ENCODE measurements at places on chromosomes 7 and 10.

DNA sequence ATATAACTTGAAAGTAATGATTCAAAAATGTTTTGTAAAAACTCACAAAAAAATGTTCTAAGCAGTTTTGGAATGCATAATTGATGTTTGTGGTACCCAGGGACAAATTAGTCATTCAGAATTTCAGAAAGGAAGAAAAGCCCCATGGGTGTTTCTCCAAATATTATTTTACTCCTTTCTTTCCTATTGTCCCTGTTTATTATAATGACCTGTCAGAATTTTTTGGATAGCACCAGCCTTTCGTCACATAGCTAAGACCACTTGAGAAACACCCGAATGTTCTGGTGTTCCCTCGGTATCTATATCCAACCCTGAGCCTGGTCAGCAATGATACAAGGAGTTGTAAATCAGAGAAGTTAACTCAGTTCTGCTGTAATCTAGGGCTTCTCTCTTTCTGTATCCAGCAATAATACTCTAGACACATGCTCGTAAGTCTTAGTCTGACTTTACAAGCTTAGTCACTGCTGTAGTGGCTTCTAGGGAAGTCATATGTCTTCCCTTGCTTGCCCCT is 64.8 kb upstream of the MEOX2 start:
- no peak for DNase-seq

GRCh38 chr7:27999829-28000228 is 180.8 kb downstream of the JAZF1 start:
- DNase-seq = no peak

- no peak for DNase-seq
Observed at GRCh38 chr10:6212806-6213205, 10.1 kb downstream of the PFKFB3 start.

GRCh38 chr7:144812379-144813283 is 23.2 kb downstream of the TPK1 start:
- DNase-seq = no peak

DNA sequence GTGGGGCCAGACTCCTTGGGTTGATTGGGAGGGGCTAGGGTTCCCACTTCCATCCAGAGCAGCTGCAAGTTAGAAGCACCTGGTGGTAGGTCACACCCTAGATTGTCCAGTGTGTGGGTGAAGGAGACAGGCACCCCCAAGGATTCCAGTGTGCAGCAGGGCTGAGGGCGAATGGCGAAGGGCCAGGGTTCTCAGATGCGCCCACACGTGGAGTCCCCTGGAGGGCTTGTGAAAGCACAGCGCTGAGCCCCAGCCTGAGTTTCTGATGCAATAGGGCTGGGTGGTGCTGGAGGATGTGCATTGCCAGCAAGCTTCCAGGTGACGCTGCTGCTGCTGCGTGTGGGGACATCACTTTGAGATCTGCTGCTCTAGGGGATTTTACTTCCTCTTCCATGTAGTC is 25.4 kb downstream of the TBATA start:
- peak; percentile 62 for DNase-seq

- no peak for DNase-seq
Observed at GRCh38 chr10:66321723-66322665, 603.8 kb upstream of the LRRTM3 start.

DNA sequence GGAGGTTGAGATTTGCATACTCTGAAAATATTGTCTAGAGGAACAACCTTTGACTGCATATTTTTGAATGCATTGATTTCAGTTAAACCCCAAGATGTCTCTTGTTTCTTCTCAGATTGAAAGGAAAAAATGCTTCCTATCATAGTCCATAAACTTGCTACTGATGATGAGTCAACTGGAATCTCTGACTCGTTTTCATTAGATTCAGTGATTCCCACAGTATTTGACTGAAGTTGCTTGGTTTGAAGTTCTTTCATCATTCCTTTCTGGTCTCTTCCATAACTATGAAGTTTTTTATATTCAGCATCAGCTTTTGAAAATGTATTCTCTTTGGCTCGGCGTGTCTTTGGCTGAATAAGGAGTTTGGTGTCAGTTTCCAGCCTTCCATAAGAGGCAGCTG is 10.7 kb downstream of the PEX1 start:
- no peak for DNase-seq

GRCh38 chr7:30908681-30909080 is 3.0 kb upstream of the AQP1 start:
- DNase-seq = peak; percentile 79

GRCh38 chr10:17409170-17409733 is 45.1 kb downstream of the ST8SIA6 start:
- DNase-seq = peak; percentile 37

- no peak for DNase-seq
Observed at GRCh38 chr7:30893357-30893756, 18.3 kb upstream of the AQP1 start.

- DNase-seq = no peak
Observed at GRCh38 chr7:110852156-110852940, 238.6 kb upstream of the LRRN3 start.

DNA sequence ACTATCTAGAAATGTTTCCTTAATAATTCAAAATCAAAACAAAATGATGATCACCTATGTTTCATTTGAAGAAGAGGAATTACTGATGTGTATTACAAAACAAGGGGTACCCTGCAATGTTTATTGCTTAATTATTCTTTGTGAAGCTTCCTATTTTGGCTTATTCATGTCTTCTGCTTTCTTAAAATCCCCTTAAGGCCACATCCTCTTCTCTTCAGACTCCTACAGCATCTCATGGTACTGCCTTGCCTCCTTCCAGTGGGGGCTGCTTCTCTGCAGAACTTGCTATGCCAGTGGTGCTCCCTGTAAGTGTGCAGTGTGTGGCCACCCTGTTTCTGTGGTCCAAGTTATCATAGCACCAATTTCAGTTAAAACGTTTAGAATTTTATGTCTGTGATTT is 35.0 kb downstream of the CCDC146 start:
- DNase-seq = no peak

- no peak for DNase-seq
Observed at GRCh38 chr10:57830877-57831560, 436.7 kb downstream of the IPMK start.

GRCh38 chr7:113143486-113144257 is 25.3 kb upstream of the SMIM30 start:
- DNase-seq = no peak

DNA sequence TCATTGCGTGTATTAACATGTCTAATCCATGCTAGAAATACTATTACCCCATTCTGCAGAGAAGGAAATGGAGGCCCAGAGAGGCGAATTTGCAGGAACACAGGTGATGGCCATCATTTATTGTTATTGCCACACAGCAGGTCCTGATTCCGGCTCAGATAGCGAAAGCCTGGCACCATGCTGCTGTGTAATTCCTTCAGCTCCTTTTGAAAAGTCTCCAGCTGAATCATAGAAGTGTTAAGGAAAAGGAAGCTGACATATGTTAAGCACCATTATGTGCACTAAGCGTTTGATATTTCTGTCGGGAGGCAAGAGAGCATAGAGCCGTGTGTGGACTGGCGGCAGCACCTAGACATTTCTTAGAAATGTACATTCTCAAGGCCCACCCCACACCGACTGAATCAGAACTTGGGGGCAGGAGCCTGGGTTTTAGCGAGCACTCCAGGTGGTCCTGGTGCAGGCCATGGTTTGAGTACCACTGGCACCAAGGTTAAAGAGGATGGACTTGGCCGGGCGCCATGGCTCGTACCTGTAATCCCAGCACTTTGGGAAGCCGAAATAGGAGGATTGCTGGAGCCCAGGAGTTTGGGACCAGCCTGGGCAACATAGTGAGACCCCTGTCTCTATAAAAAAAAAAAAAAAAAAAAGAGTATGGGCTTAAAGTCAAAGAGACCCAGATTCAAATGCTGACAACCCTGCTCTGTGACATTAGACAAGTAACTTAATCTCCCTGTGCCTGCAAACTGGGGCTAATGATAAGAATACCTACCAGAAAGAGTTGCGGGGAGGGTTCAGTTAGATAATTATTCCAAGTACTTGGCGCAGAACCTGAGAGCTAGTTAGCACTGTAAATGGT is 52.2 kb downstream of the UNC5B start:
- no peak for DNase-seq

GRCh38 chr10:77452952-77453564 is 184.6 kb downstream of the KCNMA1 start:
- DNase-seq = no peak

DNA sequence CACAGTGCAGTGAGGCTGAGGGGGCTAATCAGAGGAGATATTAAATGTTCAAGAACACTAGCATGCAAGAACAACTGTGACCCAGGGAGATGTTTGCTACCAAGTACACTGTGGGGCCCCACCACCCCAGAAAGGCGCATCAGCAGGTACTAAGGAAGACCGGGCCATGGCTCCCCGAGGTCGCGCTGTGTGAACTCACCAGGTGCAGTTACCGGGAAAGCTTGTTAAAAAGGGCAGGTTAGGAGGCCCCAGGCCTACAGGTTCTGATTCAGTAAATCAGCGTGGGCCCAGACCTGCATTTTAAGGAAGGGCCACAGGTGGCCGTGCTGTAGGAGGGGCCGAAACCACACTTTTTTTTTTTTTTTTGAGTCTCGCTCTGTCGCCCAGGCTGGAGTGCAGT is 54.6 kb downstream of the TMEM209 start:
- DNase-seq = peak; percentile 27

DNA sequence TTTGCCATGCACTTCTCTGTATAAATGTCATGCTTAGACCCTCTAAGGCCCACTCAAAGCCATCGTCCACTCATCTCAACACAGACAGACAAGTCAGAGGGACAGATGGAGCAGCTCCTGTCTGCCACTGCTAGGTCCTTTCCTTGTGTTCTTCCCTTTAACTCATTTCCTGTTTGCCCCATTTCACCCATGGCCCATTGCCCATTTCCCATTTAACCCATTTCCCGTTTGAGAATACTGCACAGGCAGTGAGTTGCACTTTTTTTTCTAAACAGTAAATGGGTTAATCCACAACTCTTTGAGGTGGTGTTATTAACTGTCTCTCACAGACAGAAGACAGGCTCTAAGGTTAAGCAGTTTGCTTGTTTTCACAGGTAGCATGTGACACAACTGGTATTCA is 179.3 kb downstream of the NPSR1 start:
- DNase-seq = no peak

DNA sequence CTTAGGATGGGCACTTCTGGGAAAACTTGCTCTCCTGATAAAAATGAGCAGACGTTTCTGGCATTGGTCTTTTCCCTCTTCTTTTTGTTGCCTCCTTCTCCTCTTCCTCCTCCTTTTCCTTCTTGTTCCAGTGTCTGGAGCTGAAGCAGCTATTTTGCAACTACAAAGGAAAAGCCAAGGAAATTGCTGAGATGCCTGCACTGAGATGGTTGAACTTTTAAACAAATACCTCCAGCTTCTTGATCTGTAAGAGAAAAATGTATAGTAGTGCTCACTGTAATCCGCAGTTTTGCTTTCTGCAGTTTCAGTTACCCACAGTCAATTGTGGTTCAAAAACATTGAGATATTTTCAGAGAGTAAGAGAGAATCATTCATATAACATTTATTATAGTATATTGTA is 7.5 kb upstream of the SND1 start:
- DNase-seq = no peak

GRCh38 chr10:128443925-128444518 is 317.8 kb upstream of the MKI67 start:
- no peak for DNase-seq

DNA sequence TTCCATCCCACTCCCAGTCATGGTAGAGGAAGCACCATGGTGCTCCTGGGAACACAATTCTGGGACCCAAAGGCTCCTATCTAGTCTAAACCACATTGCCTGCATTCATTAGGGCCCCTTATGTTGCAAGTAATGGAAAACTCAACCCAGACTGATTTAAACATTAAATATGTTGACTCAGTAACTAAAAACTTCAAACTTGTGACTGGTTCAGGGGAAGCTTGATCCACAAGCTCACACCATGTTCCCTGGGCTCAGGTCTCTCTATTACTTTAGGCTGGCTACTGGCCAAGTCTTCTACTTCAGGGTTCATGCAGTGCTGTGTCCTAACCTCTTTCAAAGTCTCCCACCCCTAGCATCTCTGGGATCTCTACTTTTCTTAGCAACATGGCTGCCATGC is 13.1 kb downstream of the WNT16 start:
- no peak for DNase-seq

GRCh38 chr7:111671927-111672326 is 109.6 kb upstream of the IMMP2L start:
- DNase-seq = no peak

DNA sequence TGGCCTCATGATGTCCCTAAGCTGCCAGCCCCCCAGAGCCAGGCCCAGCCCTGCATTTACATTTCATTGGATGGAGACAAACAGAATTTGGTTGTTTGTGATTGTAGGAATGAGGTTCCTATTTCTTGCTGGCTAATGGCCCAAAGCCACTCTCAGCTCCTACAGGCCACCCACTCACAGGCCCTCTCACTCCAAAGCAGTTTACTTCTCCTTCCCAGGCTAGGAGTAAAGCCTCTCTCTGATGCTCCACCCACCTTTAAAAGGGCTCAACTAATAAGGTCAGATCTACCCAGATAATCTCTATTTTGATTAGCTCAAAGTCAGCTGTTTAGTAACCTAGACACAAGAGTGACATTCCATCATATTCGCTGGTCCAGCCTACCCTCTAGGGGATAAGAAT is 11.2 kb upstream of the CUZD1 start:
- DNase-seq = no peak

GRCh38 chr7:22387583-22387982 is 30.6 kb upstream of the RAPGEF5 start:
- no peak for DNase-seq

- no peak for DNase-seq
Observed at GRCh38 chr10:73643362-73643761, 2.1 kb upstream of the MYOZ1 start.

DNA sequence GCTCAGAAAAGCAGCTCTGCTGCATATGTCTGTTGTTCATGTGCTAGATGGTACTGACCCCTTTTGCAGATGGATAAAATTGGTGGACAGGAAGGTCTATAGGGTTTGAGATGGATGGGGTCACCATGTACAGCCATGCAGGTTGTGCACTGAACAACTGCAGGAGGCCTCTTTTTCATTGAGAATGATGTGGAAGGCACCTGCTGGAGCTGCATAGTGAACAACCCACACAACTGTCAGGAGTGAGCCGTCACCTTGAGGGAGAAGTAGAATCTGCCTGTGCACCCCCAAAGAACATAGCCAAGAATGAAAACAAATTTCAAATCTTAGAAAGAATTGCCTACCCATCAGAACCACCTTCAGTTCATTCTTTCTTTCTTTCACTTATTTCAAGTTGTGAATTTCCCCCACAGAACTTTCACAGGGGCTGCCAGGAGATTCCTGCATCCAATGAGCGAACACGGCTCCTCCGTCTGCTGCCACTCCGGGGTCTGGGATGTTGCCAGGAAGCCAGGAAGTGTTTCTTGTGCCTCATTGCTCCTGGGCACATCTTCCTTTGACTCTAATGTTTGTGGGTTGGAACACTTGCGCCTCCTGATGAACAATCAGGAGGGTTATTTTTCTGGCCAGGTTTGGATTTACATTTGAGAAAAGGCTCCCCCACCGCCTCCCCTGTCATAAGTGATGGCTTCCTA is 53.7 kb upstream of the DOCK1 start:
- DNase-seq = no peak

DNA sequence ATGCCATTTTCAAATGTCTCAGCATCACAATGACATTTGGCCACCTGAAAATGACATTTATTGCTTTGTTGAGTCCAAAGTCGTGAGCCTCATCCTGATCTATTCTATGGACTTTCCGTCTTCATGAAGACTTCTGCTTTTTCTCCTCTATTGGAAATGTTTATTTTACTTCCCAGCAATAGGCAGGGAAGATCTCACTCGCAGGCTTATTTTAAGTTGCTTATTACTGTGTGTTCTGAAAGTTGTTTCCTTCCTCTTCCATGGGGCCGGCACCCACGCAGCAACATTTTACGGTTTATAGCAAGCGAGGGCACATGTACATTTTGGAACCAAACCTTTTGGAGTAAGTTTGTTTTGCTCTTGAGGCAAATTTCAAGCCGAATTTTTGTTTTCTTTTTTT is 221.0 kb upstream of the KLF6 start:
- DNase-seq = no peak

GRCh38 chr7:129146237-129146979 is 1.9 kb downstream of the TSPAN33 start:
- DNase-seq = no peak

Data from mesendoderm (in vitro differentiated cells).